Stimulated activated CD4-positive, alpha-beta T cell treated with anti-CD3 and anti-CD28 coated beads, Interleukin-4, amount 100 ng/mL, for 48 hours (primary cell): ENCODE measurements at places on chromosomes 2 and 18.

DNA sequence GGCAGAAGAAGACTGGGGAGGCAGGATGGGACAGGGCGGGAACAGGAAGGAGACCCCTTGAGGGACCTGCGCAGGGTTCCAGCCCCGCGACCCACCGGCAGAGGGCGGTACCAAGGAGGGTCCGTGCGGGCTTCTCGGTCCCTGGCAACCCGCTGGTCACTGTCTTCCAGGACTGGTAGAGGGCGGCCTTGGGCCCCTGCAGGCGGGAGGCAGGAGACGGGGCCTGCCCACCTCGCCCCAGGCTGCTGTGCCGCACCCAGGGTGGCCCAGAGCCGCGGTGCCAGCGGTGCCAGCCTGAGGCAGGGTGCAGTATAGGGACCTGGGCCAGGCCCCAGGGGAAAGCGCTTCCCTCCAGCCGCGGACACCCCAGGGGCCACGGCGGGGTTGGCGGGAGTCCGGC, 34.5 kb downstream of the NEURL3 start:
- peak; percentile 57 for DNase-seq

- DNase-seq: no peak
These were observed 1.6 kb upstream of the ERMN start for GRCh38 chr2:157327200-157327599.

- no peak for DNase-seq
These were observed 113.6 kb upstream of the MGAT5 start for GRCh38 chr2:134140251-134140661.

DNA sequence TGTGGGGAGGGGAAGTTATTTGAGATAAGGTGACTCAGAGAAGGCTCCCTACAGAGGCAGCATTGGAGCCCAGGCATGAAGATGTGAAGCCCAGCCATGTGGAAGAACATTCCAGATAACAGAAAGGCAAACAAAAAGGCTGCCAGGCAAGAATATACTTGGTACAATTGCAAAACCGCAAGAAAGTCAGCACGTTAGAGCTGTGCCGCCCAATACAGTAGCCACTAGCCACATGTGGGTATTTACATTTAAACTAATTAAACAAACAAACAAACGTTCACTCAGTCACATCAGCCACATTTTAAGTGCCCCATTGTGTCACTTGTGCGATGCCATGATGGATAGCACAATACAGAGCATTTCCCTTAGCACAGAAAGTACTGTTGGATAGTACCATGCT, 179.6 kb downstream of the SATB2 start:
- no peak for DNase-seq

GRCh38 chr2:24047703-24048033, 477 bp upstream of the WDCP start:
- DNase-seq: no peak

DNA sequence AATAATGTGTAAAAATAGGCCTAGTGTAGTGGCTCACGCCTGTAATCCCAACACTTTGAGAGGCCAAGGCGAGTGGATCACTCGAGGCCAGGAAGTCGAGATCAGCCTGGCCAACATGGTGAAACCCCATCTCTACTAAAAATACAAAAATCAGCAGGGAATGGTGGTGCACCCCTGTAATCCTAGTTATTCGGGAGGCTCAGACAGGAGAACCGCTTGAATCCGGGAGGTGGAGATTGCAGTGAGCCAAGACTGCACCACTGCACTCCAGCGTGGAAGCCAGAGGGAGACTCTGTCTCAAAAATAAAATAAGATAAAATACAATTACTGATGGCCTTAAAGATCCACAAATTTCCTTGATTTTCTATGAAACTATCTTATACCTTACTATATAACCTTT, 3.8 kb downstream of the ATF2 start:
- DNase-seq: no peak

- DNase-seq: no peak
These were observed 16.1 kb downstream of the PRELID3A start for GRCh38 chr18:12423820-12424219.

- no peak for DNase-seq
These were observed 89.3 kb upstream of the HAAO start for GRCh38 chr2:42881732-42882131.
